Keratinocyte (primary cell): ENCODE measurements at places on chromosomes 7 and 10. TPM values are rescaled to one million over a fixed set of nuclear protein-coding genes. Genes with fewer than 3 reads are reported as not detected.

- H3K27ac ChIP-seq = no peak overlapping the region
- peaks cover 5% of the 10 kb centered on the region for H3K4me1 ChIP-seq
- no peaks in the 10 kb centered on the region for H3K36me3 ChIP-seq
- H3K4me3 ChIP-seq = no peak overlapping the region
Observed at GRCh38 chr7:155380221-155380861, 77.6 kb upstream of the EN2 start.

DNA sequence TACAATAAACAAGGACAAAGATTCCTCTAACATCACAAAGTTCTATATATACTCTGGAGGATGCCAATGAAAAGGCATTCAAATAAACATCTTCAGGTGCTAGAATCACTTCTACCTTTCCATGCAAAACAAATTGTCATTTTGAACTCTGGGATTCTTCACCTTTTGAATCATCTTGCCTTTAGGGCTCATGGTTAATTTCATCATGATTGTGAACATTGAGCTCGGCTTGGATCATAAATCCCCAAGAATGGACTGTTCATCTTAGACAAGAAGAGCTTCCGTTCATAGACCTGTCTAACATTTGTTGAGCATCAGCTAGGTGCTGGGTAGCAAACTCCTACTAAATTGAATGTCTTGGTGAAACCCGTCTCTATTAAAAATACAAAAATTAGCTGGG, 212.2 kb downstream of the TNS3 start:
- H3K27ac ChIP-seq = no peak overlapping the region
- H3K4me3 ChIP-seq = no peak overlapping the region
- peaks cover 16% of the 10 kb centered on the region for H3K4me1 ChIP-seq
- DNase-seq = no peak
- H3K27me3 ChIP-seq = peaks cover 19% of the 10 kb centered on the region
- H3K36me3 ChIP-seq = no peaks in the 10 kb centered on the region

DNA sequence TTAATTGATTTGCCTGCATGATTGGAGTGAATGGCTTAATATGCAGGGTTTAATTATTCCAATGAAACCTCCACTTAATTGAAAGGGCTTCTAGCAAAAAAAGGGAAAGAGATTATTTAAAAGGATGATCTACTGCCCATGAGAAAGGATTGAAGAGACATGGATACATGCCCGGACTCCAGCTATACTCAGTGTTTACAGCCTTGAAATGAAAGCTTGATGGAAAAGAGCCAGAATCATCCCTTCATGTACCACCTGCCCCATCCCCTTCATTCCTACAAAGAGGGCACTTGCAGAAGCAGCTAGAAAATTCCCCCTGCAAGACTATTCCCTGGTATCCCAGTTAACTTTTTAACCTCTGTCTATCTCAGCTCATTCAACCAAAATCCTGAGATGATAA, 78.4 kb downstream of the CARD11 start:
- no peak for DNase-seq
- H3K4me3 ChIP-seq = no peak overlapping the region
- H3K36me3 ChIP-seq = no peaks in the 10 kb centered on the region
- no peaks in the 10 kb centered on the region for H3K27me3 ChIP-seq
- no peak overlapping the region for H3K27ac ChIP-seq

DNA sequence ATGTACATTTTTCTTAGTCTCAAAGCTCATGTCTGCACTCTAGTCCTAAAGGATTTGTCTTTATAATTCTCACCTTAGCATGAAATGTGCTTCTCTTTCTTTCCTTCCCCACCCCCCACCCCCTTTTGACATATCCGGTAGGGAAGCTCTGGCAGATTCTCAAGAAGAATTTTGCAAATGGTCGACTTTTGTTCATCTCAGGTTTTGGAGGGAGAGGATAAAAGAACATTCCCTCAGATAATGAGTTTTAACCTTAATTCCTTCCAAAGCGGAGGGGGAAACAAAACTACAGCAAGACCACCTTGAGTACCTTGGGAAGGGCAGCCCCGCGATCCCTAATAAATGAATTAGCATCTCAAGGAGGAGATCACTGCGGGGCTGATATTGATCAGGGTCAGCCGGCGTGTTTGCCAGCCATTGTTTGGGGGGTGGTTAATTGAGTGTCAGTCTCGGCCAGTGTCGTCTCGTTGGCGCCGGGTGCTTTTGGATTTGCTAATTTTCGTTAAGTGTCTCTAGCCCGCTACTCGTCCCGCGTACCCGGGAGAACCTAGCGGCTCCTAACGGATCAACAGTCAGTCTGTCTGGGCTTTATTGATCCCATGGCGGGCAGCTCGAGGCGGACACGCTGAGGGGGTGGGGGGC, 874 bp upstream of the BAMBI start:
- H3K27ac ChIP-seq = no peak overlapping the region
- no peak for DNase-seq
- H3K4me1 ChIP-seq = peaks cover 17% of the 10 kb centered on the region
- peak overlapping the region; percentile 33 for H3K4me3 ChIP-seq

DNA sequence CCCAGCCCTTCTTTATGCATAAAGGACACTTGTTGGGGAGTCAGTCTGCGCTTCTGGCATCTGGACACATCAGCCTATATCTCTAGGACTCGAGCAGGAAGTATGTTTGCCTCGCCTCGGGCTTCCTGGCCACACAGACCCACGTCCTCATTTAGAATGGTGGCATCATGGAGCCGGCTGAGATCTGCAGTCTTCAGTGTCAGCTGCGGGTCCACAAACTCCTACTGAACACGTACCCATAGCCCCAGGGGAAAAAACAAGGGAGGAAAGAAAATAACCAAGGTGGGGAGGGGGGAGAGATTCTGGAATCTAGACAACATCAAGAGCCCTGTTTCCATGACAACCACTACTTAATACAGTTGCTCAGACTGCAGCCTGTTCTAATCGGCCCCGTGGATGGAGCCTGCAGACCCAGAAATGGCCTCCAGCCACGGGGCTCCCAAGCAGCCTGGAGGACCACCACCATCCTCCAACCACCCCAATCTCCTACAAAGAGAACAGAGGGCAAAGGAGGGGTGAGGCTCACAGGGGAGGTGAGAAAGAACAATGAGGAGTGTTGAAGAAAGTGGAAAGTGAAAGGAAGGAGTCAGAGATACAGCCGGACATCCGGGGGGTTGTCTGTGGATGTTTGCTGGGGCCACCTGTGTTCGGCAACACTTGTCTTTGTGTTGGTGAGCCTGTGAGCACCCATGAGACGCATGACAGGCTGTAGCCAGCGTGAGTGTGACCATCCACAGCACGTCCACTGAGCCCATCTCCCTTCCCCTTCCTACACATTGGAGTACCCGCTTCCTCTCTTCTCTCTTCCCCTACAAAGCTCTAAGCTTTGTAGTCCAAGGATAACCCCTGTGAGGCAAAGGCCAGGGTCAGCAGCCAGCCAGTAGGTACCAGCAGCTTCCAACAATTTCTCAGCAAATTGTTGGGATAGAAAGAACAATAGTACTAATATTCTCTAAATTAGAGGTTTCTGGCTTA, 141.0 kb downstream of the PLXNA4 start:
- H3K27me3 ChIP-seq = peaks cover 21% of the 10 kb centered on the region
- peaks cover 6% of the 10 kb centered on the region for H3K4me1 ChIP-seq
- no peak overlapping the region for H3K27ac ChIP-seq
- H3K4me3 ChIP-seq = no peak overlapping the region

DNA sequence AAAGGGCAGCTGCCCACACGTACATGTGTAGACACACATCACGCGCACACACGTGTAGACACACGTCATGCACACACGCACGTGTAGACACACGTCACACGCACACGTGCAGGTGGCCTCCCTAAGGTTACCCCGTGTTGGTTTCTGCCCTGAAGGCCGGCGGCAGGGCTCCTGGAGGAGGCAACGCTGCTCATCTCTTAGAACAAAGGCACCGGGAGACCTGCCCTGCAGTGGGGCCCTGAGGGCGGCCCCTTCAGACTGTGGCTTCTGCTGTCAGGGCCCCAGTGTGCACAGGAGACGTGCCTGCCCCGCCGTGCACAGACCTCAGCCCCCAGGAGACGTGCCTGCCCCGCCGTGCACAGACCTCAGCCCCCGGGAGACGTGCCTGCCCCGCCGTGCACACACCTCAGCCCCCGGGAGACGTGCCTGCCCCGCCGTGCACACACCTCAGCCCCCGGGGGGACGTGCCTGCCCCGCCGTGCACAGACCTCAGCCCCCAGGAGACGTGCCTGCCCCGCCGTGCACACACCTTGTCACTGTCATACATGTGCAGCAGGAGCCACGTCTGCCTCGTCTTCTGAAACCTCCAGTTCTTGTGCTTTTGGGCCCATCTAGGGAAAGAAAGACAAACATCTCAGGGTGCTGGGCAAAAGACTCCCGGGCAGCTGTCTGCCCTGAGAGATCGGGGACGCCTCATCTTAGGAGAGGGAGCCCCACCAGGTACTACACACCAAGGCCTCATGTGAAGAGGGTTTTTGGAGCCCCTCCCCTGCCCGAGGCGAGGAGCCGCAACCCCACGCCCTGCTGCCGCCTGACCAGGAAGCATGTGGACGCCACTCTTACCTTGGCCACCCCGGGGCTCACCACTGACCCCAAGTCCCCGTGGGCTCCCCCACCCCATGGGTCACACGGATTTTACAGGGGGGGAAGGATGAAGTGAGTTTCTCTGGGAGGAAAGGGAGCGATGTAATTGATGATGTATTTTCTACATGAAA, 17.3 kb downstream of the CYP2W1 start:
- no peak overlapping the region for H3K4me3 ChIP-seq
- H3K36me3 ChIP-seq = peaks cover 4% of the 10 kb centered on the region
- H3K27me3 ChIP-seq = no peaks in the 10 kb centered on the region
- DNase-seq = no peak

GRCh38 chr7:19305698-19306097, 160.5 kb upstream of the FERD3L start:
- no peak overlapping the region for H3K4me3 ChIP-seq
- H3K36me3 ChIP-seq = no peaks in the 10 kb centered on the region
- no peaks in the 10 kb centered on the region for H3K27me3 ChIP-seq
- H3K4me1 ChIP-seq = no peaks in the 10 kb centered on the region

DNA sequence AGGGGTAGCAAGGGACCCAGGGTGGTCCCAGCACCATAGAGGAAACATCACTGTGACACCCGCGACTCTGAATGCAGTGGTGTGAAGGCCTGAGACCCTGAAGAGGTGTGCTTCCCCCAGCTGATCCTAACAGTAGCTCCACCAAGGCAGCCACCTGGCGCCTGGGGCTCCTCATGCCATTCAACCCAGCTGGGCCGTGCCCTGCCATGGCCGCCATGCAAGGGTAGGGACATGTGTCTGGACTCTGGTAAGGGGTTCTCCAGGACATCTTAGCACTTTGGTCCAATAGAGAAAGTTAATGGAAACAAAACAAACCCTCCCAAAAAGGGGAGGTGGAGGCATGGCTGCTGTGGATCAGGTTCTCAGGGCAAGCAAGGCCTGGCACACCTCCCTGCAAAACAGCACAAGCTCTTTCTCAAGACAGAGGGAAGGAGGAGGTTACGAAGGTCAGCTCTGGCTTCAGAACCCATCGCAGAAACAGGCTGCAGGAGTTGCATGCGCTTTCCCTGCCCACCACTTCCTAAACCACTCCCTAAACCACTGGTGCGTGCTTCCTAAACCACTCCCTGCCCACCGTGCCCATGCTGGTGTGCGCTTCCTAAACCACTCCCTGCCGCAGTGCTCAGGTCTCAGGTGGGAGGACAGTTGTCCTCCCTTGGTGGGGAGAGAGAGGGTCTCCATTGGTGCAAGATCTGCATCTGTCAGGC, 108.7 kb downstream of the LARP4B start:
- H3K27me3 ChIP-seq = no peaks in the 10 kb centered on the region
- peaks cover 66% of the 10 kb centered on the region for H3K36me3 ChIP-seq
- no peak for DNase-seq
- no peak overlapping the region for H3K27ac ChIP-seq
- H3K4me3 ChIP-seq = no peak overlapping the region
- H3K4me1 ChIP-seq = no peaks in the 10 kb centered on the region

GRCh38 chr7:126973066-126973465, 279.7 kb downstream of the GRM8 start:
- no peak for DNase-seq
- no peak overlapping the region for H3K27ac ChIP-seq
- no peak overlapping the region for H3K4me3 ChIP-seq
- H3K36me3 ChIP-seq = no peaks in the 10 kb centered on the region
- H3K27me3 ChIP-seq = no peaks in the 10 kb centered on the region

GRCh38 chr10:114142018-114142417, 32.0 kb downstream of the CCDC186 start:
- no peak for DNase-seq
- peaks cover 3% of the 10 kb centered on the region for H3K36me3 ChIP-seq
- H3K4me1 ChIP-seq = no peaks in the 10 kb centered on the region
- no peak overlapping the region for H3K27ac ChIP-seq

DNA sequence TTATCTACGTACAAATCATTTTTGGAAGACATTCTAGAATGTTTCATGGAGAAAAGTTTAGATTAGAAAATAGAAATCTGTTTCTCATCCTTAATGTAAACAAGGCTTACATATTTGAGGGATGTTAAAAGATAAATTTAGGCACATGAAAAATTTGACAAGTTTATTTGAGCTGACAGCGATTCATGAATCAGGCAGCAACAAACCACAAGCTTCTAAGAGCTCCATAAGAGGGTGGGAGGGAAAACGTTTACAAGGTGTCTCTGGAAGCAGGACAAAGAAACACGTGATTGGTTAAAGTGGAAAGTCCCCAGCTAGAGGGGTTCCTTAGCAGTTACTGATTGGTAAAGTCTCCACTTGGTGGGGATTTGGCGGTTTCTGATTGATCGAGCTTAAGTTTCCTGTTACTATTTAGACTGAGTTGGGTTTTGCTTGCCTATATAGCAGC, 228.9 kb upstream of the PITRM1 start:
- no peak for DNase-seq
- H3K27ac ChIP-seq = no peak overlapping the region
- H3K27me3 ChIP-seq = no peaks in the 10 kb centered on the region
- H3K4me1 ChIP-seq = no peaks in the 10 kb centered on the region

- no peak overlapping the region for H3K4me3 ChIP-seq
- DNase-seq = no peak
- H3K27ac ChIP-seq = no peak overlapping the region
- H3K36me3 ChIP-seq = no peaks in the 10 kb centered on the region
- no peaks in the 10 kb centered on the region for H3K4me1 ChIP-seq
- peaks cover 7% of the 10 kb centered on the region for H3K27me3 ChIP-seq
Observed at GRCh38 chr7:26512737-26513136, 221.1 kb downstream of the SNX10 start.

GRCh38 chr7:112502700-112503099, 21.9 kb downstream of the LSMEM1 start:
- peaks cover 2% of the 10 kb centered on the region for H3K4me1 ChIP-seq
- H3K27ac ChIP-seq = no peak overlapping the region
- no peaks in the 10 kb centered on the region for H3K36me3 ChIP-seq
- no peak overlapping the region for H3K4me3 ChIP-seq
- H3K27me3 ChIP-seq = no peaks in the 10 kb centered on the region

The SPDYE6 gene
- not detected in 3 replicates for polyA plus RNA-seq

The DRGX gene
- polyA plus RNA-seq = not detected in 3 replicates
